ENCODE measurements at places on chromosomes 3 and 15.

GRCh38 chr3:148932972-148933371 is 58.4 kb upstream of the GYG1 start:
- no peak for DNase-seq

GRCh38 chr3:63921741-63922482 is 9.7 kb upstream of the SCAANT1 start:
- DNase-seq: no peak

DNA sequence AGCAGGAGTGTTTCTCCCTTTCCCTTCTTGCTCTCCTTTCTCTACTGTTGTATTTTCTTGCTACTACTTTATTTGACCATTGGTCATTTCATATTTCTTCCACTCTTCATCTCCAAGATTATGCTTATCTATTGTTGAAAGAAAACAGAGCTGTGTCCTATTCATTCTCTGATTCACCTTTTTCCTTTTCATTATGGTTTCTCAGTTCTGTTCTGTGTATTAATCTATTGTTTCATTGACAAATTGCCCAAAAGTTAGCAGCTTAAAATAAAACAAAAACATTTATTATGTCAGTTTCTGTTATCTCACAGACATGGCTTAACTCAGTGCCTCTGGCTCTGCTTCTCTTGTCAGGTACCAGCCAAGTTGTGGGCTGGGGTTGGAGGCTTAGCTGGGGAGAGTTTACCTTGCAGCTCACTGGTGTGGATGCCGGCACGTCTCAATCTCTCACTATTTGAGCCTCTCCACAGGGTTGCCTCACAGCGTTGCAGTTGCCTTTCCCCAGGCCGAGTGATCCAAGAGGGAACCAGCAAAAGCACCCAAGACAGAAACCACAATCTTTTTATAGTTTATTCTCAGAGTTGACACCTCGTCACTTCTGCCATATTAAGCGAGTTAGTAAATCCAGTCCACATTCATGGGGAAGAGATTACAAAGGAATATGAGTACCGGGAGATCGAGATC is 36.9 kb upstream of the FILIP1L start:
- DNase-seq: no peak

DNA sequence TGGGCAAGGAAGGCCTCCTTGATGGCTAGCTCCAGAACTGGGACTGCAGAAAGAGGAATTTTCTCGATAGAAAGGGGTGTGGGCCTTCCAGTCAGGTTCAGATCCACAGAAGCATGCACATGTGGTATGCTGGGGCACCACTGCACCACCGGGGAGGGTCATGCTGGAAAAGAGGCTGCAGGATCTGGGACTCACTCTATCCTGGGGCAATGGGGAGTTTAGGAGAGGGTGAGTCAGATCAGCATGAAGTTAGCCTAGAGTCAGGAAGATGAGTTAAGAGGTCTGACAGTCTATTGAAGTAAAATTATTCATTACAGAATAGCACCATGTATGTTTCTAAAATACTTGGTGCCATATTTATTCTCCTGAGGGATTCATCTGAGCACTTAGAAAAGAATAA is 130.2 kb upstream of the TOPAZ1 start:
- no peak for DNase-seq

GRCh38 chr15:70569091-70569713 is 194.2 kb downstream of the UACA start:
- DNase-seq: no peak

DNA sequence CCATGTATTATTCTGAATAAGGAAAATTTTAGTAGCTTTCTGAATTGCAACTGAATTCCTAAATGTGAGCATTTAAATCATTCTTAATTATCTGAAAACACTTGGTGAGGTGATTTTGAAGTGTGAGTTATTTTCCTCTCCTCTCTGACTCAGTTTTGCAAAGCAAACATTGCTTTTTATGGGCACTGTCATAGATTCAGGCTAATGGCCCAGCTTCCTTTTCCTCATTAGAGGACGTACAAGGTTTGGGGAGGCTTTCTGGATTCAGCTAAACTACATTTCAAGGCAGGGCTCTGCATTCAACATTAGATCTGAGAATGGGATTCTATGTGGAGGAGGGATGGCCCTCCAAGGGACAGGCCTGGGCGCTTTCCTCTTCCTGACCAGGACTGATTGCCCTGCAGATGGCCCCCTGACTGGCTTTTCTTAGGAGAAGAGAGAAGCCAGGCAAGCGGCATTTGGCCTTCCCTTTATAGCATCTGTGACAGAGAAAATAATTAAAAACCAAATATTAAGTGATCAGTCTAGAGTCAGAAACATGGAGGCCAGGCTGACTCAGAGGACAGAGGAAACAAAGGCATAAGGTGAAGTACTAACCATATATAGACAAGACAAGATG is 53.0 kb upstream of the STXBP5L start:
- DNase-seq: no peak

DNA sequence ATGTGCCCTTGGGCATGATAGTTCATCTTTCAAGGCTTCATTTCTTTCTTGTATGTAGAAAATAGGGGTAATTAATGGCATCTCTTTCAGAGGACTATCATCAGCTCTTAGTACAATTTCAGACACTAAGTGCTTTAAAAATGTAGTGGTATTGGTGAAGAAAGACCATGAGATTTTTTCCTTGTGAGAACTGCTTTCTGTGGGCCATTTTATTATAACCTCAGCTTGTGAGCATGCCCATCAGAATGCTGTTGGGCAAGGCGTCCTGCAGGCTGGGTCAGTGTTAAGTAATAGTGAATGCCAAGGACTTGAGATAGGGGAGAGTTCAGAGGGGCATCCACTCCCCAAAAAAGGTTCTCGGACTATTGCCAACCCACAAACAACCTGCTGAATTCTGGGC is 187.9 kb downstream of the GHSR start:
- no peak for DNase-seq

DNA sequence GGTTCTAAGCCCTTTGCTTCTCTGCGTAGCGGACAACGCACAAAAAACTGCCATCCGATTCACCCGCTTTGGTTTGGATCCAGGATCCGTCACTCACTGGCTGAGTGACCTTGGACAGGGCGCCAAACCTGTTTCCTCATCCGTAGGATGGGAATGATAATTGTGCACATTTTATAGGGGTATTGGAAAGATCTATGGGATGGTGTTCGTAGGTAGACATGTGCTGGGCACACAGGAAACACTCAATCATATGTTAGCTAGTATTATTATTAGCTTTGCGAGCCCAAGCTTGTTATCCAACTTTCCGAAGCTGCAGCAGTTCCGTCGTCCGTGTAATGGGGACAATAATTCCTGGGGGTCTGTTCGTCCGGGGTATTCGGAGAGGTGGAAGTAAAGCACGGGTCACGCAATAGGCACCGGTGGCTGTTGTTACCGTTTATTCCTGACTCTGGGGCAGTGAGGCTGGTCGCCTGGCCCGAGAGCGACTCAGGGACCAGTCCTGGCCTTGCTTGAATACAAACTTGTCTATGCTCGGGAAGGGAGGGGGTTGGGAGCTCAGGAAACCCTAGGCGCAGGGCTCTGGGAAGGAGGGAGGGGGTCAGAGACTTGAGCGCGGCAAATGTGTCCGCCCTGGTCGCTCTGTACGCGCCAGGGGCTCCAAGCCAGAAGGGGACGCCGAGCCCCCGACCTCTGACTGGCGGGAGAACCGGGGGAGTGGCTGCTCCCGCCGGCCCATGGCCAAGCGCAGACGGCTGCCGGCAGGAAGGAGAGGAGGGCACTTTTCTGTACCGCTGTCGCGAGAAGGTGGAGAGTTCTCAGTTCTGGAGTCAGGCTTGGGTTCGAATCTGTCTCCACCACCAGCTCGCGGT is 1.3 kb downstream of the SPSB4 start:
- DNase-seq: no peak

GRCh38 chr3:52372822-52373504 is 56.8 kb downstream of the DNAH1 start:
- no peak for DNase-seq

GRCh38 chr3:127834771-127835170 is 12.5 kb upstream of the MGLL start:
- DNase-seq: no peak

DNA sequence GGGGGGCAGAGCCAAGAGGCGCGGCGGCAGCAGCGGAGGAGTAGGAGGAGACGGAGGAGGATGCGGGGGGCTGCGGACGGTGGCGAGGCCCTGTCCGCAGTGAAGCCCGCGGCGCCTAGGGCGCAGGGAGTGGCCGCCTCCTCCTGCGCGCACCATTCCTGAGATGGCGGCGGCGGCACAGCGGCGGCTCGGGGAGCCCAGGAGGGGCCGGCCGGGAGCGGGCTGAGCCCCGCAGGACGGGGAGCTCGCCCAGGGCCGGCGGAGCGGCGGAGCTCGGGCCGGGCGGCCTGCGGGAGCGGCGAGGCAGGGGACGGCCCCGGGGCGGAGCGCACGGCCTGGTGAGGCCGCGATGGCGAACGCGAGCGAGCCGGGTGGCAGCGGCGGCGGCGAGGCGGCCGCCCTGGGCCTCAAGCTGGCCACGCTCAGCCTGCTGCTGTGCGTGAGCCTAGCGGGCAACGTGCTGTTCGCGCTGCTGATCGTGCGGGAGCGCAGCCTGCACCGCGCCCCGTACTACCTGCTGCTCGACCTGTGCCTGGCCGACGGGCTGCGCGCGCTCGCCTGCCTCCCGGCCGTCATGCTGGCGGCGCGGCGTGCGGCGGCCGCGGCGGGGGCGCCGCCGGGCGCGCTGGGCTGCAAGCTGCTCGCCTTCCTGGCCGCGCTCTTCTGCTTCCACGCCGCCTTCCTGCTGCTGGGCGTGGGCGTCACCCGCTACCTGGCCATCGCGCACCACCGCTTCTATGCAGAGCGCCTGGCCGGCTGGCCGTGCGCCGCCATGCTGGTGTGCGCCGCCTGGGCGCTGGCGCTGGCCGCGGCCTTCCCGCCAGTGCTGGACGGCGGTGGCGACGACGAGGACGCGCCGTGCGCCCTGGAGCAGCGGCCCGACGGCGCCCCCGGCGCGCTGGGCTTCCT is at the start of gene GPR27:
Gene GPR27, plus strand, starts transcription at position 155 of the 909 bp plus-strand sequence. Its CDS starts 195 bp downstream, at position 350.
- DNase-seq: peak; percentile 6

DNA sequence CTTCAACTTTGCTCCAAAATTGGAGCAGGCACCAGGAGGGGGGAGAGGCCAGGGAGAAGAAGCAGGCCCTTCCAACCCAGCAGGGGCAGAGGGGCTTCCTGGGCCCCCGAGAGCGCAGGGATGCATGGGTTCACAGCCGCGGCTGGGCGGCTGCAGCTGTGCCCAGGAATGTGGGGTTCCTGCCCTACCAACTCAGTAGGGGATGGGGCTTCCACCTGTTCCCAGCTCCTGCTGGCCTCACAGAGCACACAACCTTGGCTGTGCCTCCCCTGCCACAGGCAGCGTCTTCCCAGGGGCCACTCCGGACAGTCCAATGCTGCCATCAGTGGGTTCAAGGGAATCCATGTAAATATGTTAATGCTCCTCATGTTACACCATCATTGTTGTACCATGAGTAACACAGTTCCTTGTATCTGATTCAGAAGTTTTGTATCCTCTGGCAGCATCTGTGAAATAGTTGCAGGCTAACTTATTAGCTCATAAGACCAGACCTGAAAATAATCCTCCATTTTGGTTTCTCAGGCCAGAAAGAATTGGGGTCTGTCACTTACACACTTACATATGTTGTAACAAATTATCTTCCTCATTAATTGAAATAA is 12.1 kb upstream of the SIAH2 start:
- no peak for DNase-seq

- no peak for DNase-seq
Measured at GRCh38 chr3:59818033-59818918, 768.5 kb upstream of the CFAP20DC start.

- no peak for DNase-seq
Measured at GRCh38 chr3:38345879-38346586, 552 bp upstream of the XYLB start.

DNA sequence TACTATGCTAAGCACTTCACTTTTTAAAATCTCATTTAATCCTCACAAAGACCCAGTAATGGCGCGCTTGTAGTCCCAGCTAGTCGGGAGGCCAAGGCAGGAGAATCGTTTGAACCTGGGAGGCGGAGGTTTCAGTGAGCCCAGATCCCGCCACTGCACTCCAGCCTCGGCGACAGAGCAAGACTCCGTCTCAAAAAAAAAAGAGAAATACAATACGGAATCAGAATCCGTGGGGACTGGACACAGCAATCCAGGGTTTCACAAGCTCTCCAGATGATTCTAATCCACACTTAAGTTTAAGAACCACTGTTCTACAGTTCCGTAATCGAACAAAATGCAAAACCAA is 426 bp upstream of the SUMF1 start:
- DNase-seq: no peak

DNA sequence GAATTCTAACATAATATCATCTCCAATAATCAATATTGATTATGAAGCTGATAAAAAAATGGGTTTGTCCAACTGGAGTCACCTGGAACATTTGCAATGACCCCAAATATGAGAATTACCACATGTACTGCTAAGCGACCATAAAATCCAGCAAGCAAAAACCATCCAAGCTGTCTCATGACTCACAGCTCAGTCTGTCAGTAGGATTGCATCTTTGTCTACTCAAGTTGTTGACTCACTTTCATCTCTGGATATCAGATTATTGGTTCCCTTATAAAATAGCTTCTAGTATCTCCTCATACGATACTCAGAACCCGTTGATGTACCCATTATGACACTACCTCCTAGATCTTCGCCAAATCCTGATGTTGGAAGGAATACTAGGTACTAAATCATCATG is 209.8 kb upstream of the ATP11B start:
- DNase-seq: no peak

- DNase-seq: no peak
Measured at GRCh38 chr3:195133462-195133861, 137.5 kb downstream of the XXYLT1 start.

GRCh38 chr15:62455441-62455921 is 290.4 kb upstream of the C2CD4B start:
- DNase-seq: no peak

- DNase-seq: no peak
Measured at GRCh38 chr3:151926956-151927355, 53.5 kb downstream of the SUCNR1 start.

- DNase-seq: no peak
Measured at GRCh38 chr3:96960661-96961330, 146.4 kb downstream of the EPHA6 start.

Measured in NCI-H526 treated with DMSO at 0.1 percent for 48 hours (cell line).